ENCODE measurements at places on chromosomes 1 and 21. TPM values are rescaled to one million over a fixed set of nuclear protein-coding genes. Genes with fewer than 3 reads are reported as not detected.

GRCh38 chr1:160569806-160570205 lies 9.5 kb downstream of the CD84 start:
- no peak for DNase-seq

GRCh38 chr1:104435255-104435654 lies 685.6 kb downstream of the AMY1C start:
- DNase-seq = no peak

GRCh38 chr1:54354899-54355298 lies 51.3 kb downstream of the SSBP3 start:
- DNase-seq = no peak

DNA sequence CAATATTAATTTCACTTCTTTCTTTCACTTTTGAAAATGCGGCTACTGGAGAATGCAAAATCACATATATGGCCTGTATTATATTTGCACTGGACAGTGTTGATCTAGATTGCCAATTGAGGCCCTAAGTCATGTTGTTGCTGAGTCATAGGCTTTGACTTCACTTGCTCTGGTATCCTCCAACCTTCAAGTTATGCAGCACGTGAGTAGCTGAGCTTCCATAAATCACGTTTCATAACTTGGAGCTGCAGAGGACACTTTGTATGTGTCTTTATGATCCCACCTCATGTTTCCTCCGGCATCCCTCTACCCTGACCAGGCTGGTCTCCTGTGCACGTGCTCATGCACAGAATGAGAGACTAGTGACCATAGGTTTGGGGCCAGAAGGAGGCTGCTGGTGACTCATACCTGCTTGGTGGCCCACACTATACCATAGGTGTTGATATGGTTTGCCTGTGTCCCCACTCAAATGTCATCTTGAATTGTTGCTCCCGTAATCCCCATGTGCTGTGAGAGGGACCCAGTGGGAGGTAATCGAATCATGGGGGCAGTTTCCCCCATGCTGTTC lies 103.0 kb upstream of the TSPAN2 start:
- no peak for DNase-seq

GRCh38 chr1:178634445-178634844 lies 90.6 kb upstream of the RALGPS2 start:
- no peak for DNase-seq

Gene ZNF648
- 0.99 TPM for total RNA-seq
